Motor neuron (in vitro differentiated cells): ENCODE measurements at places on chromosomes 7 and 10. TPM values are rescaled to one million over a fixed set of nuclear protein-coding genes. Genes with fewer than 3 reads are reported as not detected.
A peak's percentile ranks its signal among the peaks of the same experiment; 100 is the strongest.

- no peak for ATAC-seq
These were observed 173.6 kb downstream of the ARL4A start for GRCh38 chr7:12861070-12861469.

- ATAC-seq = no peak
These were observed 42.2 kb downstream of the ZWINT start for GRCh38 chr10:56318816-56319215.

DNA sequence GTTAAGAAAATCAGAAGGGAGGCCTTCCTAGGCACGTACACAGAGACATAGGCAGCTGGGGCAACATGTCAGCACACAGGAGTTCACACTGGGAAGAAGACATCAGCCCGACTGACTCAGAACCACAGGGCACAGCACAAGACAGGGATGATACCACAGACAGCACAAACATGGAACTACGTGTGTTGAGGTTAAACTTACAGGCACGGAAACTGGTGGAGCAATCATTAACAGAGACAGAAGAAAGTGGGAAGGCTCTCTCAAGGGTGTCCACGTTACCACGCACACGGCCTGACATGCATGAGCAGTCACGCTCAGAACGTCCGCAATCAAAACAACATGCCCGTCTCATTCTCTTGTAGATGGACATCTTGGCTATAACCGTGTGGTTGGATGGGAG lies 636.4 kb downstream of the KCNMA1 start:
- no peak for ATAC-seq

DNA sequence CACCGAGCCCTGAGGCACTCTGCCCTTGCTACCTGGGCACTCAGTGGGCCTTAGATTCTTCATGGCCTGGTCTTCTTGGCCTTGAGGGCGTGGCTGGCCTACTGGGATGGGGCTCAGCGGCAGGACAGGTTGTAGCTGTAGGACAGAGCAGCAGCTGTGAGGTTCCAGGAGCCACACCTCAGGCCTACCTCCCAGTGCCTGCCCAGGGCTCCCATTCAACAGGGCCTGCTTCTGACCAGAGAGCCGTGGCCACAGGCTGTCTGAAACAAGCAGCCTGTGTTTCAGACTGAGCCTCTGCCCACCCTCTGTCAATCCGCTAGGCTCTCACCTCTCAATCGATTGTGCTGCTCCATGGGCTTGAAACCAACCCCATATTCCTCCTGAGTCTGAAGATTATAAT lies 928.0 kb upstream of the ZNF722 start:
- ATAC-seq = no peak

GRCh38 chr10:32174349-32174893 lies 118.2 kb upstream of the KIF5B start:
- no peak for ATAC-seq

DNA sequence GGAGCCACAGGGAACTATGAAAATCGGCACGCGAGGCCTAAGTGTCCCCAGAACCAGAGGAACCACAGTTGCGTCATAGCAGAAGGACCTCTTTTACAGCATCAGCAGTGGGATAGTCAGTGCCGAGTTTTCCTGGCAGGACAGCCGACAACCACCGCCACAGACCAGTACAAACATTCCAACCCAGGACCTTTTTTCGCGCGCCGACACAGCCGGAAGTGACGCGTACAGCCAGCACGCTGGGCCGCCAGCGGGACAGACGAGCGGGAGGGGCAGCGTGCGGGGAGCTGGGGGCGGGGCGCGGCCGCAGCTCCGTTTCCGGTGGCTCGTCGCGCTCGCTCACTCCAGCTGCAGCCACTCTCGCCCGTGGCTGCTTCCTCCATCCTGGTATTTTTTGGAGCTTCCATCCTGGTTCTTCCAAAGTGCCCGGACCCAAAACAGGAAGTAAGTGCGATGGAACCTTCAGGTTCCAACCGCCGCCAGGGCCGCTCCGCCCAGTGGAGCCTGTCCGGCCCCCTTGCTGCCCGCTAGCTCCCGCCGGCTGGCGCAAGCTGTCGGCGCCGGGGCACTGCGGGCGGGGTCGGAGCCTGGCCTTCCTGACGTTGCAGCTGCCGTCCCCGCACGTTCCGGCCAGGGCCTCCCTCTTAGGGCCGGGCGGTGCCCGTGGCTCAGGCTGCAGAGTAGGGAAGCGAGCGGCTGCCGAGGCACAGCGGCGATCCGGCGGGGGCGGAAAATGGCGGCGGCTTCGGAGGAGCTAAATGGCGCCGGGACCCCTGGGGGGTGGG lies at the start of gene DMTF1:
Gene DMTF1 (plus strand): TSS at position 342 of the 785 bp plus-strand sequence. CDS start 12,489 bp downstream, outside the sequence.
- ATAC-seq = peak; percentile 89

Gene ZSWIM8
- 47.3 and 49.2 TPM in 2 replicates for total RNA-seq

DNA sequence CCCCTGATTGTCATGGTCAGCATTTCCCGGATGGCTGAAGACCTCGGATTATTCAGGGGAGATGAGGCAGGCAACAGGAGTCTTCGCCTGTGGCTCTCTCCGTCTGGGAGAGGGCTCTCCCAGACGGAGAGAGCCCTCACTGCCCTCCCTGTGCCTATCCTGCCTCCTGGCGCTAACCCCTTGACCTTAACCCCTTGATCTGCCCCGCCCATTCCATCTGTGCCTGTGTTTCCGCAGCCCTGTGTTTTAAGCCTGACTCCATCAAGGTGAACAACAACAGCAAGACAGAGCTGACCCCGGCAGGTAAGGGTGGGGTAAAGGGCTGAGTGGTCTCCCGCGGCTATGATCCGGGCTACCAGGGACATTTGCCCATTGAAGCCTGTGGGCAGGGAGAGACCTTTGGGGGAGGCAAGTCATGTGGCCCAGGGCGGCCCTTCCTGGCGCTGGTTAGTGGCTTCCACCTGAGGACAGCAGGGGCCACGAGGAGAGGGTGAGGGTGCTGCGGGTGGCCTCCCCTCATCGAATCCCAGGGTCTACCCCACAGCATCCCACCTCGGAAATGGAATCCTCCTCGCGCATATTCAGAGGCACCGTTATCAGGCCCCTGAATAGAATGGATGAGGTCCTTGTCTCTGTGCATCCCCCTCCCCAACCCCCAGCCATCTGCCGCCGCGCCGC lies 4.2 kb upstream of the MUC12 start:
- ATAC-seq = no peak

GRCh38 chr10:3850999-3851937 lies 66.3 kb upstream of the KLF6 start:
- peak; percentile 39 for ATAC-seq

- ATAC-seq = peak; percentile 26
These were observed 178.2 kb downstream of the COBL start for GRCh38 chr7:51138123-51139085.

Gene CHST12
- total RNA-seq = 2.4 and 4.0 TPM in 2 replicates

DNA sequence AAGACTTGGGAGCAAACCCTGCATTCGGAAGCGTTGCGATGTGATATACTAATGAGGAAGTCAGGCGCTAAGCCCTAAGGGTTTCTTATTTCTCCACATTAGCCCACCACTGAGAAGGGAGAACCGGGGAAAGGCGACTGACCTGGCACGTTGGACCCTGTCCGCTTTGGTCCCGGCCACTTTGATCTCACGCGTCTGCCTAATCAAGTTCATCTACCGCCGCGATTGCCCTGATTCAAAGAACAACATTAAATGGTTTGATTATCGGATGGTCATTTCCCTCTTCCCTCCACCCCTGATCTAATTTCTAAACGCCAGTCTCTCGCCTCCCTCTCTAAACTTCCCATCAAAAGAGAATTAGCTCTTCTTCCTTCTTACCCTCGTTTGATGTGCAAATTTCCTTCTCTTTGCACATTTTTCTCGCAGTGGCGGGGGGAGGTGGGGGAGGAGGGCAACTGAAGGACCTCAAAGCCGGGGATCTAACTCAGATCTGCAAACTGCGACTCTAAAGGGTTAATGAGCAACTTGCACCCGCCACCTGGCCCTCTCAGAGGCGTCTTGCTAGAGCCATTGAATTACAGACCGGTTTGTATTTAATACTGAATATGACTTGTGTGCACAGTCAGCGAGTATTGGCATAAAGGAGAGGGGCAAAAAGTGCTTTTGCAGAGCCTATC lies 687 bp upstream of the DKK1 start:
- ATAC-seq = peak; percentile 46

Gene MYPN
- 0.19 TPM in 1 of 2 replicates, not detected in the other for total RNA-seq

- ATAC-seq = no peak
These were observed 406.5 kb upstream of the SHH start for GRCh38 chr7:156218544-156219306.

Gene FAM131B
- 1.5 and 1.7 TPM in 2 replicates for total RNA-seq

DNA sequence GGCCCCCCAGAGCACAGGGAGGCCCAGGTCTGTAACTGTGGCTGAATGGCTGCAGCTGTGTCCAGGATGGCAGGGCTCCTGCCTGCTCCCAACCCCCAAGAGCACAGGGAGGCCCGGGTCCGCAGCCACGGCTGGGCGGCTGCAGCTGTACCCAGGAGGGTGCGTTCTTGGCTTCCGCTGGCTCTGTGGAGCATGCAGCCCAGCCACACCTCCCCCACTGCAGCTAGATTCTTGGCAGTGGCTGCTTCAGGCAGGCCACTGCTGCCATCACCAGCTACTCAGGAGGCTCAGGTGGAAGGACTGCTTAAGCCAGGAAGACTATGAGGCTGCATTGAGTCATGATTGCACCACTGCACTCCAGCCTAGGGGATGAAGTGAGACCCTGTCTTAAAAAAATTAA lies 27.9 kb downstream of the C7orf25 start:
- ATAC-seq = peak; percentile 4

DNA sequence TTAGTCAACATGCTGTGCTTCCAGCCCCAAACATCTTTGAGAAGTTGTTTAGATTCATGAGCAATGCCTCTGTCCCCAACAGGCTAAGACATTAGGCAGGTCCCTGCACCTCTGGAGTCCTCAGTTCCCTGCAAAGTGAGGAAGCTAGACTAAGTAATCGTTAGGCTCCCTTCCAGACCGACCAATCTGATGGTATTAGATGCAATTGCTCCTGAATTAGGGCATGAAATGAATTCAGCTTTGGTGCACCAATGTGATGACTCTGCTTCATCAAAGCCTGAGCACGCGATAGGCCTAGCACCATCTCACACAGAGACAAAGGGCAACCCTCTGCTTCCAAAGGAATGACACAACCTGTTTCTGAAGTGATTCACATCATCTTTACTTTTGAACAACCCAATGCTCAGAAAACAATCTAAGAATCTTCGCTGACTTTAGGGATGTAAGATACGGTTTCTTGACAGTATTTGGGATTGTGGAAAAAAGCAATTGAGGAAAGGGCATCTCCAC lies 723 bp upstream of the TES start:
- ATAC-seq = no peak

DNA sequence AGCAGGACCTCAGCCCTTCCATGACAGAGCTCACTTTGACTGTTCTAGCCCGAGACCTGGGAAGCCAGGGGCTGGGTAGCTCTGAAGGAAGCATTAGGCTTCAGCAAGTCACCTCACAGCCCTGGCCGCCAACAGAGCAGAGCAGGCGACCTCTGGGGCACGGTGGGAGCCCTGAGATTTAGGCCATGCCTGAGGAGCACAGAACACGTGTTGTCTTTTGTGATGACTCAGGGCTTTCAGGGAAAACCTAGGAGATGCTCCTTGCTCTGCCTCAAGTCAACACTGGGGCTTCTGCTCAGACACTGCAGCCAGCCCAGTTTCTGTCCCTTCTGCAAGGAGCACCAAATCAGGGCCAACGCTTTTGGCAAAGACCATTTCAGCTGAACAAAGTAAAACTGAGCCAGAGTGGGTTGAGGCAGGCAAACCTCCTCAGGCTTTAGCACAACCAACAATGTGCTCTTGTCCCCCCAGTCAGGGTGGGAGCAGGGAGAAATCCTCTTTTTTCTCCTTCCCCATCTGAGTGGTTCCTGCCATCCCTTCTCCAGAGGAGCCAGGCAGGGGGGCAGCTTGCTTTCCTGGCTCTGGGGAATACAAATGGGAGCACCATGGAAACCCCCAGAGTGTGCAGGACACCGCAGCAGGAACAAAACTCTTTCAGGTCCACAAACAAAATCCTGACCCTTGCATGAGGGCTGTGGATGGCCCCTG lies 14.4 kb downstream of the CAMK2G start:
- peak; percentile 59 for ATAC-seq

GRCh38 chr10:67175354-67175753 lies 249.5 kb downstream of the LRRTM3 start:
- ATAC-seq = no peak

GRCh38 chr10:116490028-116490662 lies 55.6 kb upstream of the PNLIP start:
- no peak for ATAC-seq

- no peak for ATAC-seq
These were observed 84.2 kb downstream of the FANK1 start for GRCh38 chr10:125980521-125981035.

GRCh38 chr7:87628780-87629569 lies 777 bp downstream of the RUNDC3B start:
- peak; percentile 8 for ATAC-seq

GRCh38 chr10:42827201-42827600 lies 44.6 kb downstream of the BMS1 start:
- ATAC-seq = peak; percentile 29

Gene STRA8
- not detected in 2 replicates for total RNA-seq

DNA sequence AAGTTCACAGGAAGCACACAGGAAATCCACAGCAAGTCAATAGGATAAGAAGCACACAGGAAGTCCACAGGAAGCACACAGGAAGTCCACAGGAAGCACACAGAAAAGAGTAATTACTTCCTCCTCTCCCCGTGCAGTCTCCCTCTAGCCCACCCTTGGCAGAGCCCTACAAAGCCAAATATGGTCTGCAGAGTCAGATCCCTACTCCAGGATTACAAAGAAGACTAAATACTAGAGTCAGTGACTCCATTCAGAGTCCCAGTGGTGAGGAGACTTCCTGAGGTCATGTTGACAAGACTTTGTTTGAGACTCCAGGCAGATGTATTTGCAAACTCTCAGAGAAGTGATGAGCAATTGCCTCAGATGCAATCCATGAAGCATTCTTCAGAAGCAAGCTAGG lies 398.6 kb upstream of the AUTS2 start:
- ATAC-seq = no peak

DNA sequence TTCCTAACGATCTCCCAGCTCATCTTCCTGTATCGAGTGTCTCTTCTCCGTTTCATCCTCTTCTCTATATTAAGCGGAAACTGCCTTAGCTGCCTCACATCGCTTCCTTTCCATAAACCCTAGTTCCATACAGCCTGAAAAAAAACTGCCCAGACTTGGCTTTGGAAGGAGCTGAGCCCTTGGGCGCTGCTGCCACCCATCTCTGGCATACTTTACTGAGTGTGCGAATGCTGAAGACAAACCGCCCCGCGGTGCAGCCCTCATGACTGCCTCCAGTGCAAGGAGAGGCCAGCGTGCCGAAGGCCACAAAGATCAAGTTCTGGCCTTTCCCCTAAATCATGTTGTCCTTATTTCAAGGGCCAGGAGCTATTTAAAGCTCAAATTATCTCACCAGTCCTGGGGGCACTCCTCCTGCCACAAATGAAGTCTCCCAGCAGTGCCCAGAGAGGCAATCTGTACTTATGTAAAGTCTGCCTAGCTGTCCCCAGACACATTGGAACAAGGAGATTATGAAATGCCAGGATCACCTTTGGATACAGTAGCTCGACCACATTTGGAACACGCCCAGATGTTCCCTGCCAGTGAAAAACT lies 25.2 kb downstream of the YWHAG start:
- ATAC-seq = no peak

DNA sequence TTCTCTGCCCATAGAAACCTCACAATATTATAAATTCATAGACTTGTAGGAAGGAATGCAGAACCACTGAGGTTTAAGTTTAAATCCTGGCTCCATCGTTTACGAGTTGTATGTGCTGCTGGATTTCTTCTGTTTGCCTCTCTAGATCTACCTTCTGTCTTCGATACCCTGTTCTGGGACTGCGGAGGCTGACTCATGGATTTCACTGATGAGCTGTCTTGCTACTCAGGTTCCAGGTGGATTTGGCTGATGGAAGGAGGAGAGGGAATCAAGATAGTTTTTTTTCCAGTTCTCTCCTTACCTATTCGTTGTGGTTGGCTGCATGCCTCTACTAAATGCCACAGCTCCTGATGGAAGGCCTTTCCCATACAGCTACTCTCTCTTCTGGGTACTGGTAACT lies 375.8 kb downstream of the REEP3 start:
- no peak for ATAC-seq

Gene CACNA2D1
- total RNA-seq = 24.1 and 26.6 TPM in 2 replicates

Gene LRRC61
- total RNA-seq = 0.54 and 0.68 TPM in 2 replicates
